Mesenteric fat pad (tissue), 1 donor: ENCODE measurements at places on chromosomes 6 and 20. TPM values are rescaled to one million over a fixed set of nuclear protein-coding genes. Genes with fewer than 3 reads are reported as not detected.

DNA sequence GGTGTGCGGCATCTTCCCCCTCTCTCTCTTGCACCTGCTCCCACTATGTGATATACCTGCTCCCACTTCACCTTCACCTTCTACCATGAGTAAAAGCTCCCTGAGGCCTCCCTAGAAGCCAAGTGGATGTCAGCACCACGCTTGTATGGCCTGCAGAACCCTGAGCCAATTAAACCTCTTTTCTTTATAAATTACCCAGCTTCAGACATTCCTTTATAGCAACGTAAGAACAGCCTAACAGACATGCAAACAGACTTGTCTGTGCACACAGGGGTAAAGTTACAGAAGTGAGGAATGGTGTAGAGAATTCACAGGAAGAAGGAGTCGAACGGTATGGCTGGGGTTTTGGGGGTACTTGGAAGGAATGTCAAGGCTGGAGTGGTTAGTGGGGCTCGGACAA lies 14.8 kb upstream of the TGM2 start:
- DNase-seq, result no peak

Gene GJA10
- total RNA-seq, result not detected

Gene EBF4
- total RNA-seq, result 6.0 TPM

- DNase-seq, result no peak
These were observed 1.0 kb downstream of the NCOA6 start for GRCh38 chr20:34824452-34824805.

DNA sequence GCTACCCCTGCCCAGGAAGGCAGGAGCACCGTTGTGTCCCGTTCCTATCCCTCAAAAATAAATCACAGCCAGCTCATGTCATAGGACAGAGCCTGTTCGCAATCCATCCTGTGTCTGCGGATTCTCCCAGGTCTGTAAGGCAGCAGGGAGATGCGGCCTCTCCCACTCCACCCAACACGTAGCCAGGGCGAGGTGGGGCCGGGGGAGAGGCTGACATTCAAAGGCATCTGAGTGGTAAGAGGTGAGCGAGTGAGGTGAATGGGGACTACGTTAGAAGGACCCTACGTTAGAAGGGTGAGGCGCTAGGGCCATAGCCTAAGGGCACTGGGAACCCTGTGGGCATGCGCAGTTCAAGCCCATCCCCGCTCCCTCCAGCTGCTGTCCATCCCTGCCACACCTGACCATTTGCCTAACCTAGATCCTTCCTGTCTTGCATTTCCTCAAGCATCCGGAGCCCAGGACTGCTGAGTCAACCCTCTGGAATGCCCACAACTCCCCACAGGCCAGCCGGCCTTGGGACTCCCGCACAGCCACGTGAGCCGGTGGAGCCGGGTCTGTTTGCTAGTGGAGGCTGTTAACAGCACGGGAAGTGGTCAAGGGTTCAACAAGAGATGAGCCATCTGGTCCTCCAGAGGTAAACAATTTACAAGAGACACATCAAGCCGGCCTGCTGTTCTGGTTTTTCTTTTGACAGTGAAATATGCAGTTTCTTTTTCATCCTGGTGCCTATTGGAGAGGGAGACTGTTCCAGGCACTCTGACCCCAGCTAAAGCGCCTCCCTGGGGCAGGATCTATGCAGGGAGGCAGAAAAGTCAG lies 45.9 kb downstream of the RIPOR3 start:
- DNase-seq, result no peak

GRCh38 chr6:111944541-111944940 lies 71.3 kb upstream of the FYN start:
- no peak for DNase-seq
